Coronary artery (tissue), 2 donors: ENCODE measurements at places on chromosomes 11 and 22.

DNA sequence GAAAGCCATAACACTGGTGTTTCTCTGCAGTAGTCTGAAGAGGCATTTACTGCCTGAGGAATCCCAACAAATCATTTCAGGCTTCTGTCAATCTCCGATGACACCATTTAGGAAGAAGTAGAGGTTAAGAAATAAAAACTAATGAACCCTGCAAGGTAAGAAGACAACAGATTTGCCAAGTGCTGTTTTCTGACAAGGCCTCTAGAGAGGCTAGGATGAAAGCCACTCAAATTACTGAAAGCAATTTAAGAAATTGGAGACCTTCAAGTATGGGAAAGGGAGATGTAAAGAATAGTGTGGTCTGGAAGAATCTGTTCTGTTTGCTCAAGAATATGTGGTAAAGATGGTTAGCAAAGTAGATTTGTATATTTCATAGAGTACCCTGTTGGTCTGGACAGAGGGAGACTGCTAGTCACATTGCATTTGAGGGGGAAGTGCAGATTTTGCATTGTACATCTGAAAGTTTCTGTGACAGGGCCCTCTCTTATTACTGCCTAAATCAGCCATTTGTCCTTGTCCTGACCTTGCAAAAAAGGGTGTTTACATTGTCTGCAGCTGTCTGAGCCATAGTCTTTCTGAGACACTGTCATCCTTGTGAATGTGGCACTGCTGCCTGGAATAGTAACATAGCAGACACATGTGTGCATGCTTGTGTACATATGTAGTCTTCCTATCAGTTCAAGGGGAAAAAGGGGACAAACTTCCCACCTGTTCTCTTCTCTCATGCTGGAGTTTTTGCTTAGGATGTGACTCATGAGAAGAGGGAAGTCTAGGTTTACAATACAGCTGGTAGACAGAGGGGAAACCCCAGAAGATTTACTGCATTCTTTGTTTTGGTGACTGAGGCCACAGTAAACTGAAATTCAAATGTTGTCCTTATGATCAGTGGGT, 640.2 kb upstream of the KIRREL3 start:
- DNase-seq: no peak

DNA sequence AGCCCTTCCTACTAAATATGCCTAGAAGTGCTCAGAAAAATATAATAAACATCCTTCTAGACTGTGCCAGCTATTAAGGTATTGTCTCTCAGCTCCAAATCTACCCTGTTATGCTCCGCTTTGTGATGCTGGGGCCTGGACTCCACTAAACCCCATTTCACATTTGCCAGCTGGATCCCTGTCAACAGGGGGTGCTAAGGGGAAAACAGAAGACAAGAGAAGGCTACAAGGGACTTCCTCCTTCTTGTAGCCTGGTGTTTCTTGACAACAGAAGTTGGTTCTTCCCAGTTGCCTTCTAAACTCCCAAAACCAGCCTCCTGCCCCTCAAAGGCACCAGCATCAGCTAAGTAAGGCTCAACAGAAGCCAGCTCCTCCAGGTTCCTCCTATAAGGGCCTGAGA, 5.2 kb downstream of the NUMA1 start:
- no peak for DNase-seq

DNA sequence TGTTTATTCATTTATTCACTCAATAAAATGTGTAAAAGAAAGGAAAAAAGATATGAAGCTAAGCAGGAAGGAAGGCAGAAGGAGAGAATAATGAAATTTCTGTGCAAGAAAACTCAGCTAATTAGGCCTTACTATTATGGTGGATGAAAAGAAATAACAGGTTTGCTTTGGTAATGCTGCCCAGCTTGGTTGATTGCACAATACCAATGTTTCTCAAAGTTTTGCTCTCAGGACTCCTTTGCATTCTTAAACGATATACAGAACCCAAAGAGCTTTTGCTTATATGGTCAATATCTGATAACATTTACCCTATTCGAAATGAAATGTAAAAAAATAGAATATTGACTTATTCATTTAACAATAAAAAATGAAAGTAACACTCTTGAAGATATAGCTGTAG, 7.3 kb upstream of the CTSC start:
- DNase-seq: no peak

DNA sequence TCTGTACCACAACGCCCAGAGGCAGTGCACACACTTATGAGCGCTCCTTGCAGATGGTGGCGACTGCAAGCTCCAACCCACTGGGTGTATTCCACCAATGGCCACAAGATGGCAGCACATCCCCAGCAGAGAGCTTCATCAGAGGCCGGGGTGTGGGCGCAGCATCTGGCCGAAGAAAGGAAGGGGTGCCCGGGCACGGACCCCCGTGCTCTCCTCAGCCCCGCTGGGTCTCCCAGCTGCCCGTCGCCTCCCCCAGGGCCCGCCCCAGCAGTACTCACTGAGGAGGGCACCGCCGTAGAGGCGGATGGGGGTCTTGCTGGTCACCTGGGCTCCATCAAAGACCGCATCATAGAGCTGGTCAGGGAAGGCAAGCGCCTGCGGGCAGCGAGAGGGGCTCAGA, 14.2 kb downstream of the TP53I11 start:
- no peak for DNase-seq

GRCh38 chr22:49425356-49425755, 402.3 kb downstream of the BRD1 start:
- DNase-seq: no peak

GRCh38 chr11:92140021-92140420, 84.6 kb upstream of the FAT3 start:
- DNase-seq: no peak

DNA sequence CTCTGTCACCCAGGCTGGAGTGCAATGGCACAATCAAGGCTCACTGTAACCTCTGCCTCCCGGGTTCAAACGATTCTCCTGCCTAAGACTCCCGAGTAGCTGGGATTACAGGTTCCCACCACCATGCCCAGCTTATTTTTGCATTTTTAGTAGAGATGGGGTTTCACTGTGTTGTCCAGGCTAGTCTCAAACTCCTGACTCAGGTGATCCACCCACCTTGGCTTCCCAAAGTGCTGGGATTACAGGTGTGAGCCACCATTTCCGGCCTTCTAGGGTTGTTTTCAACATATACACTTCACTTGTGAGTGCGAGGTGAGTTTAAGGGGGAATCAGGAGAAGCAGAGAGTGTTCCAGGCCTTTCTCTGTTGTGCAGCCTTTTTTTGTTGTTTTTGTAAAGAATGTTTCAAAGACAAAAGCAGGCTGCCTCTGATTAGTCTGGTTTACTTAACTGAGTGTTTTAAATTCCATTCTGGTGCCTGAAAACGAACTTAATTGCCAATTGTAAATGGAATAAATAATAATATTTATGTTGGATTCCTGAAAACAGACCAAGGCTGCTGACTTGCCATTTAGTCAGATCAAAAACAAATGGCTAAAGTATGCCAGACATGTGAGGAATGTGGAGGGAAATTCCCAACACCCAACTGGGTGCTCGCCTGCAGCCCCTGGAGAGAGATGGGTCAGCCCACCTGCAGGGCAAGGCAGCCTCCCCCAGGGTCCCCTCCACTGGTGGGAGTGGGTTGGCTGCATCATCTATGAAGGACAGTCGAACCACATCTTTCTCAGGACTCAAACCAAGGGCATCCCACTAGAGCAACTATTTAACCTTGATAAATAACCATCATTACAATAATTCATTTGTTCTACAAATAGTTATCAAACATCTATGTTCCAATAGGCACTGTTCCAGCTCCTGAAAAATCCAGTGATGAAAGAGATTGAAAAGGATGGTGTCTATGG, 4.6 kb upstream of the RANGAP1 start:
- DNase-seq: no peak

- no peak for DNase-seq
Measured at GRCh38 chr11:24297461-24297860, 199.4 kb upstream of the LUZP2 start.

DNA sequence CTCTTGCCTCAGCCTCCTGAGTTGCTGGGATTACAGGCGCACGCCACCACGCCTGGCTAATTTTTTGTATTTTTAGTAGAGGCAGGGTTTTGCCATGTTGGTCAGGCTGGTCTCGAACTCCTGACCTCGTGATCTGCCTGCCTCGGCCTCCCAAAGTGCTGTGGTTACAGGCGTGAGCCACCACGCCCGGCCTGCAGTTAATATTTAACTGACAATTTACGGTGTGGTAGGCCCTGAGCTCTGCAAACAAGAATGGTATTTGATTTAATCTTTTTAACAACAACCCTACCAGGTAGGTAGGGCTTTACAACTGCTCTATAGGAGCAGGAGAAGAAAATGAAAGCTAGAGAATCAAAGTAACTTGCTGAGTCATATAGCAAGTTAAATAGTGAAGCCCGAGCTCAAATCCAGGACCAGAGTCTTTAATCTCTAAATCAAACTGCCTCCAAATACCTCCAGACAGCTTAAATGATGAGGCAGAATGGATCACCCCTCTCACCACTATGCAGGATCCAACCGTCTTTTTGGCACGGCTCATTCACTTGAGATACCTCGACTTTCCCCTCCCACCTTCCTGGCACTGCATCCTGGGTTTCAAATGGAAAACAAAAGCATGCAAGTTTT, 9.4 kb downstream of the UEVLD start:
- no peak for DNase-seq

DNA sequence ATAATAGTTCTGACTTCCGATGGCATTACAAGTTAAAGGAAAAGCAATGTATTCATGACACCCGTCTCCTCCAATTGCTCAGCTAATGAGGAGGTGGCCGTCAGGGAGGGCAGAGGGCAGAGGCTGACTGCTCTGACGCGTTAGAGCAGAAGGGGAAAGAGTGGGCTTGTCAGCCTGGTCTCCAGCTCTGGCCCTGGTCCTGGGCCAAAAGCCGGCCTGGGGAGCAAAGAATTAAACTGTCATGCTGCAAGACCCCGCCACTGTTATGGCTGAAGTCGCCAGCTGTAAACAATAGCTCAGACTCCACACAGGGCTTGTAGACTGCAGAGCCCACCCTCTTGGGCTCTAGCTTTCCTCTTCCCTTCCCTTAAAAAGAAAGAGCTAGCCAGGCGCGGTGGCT, 119.7 kb downstream of the NAT10 start:
- DNase-seq: no peak
